ENCODE measurements at places on chromosomes 5 and 9.
A peak's percentile ranks its signal among the peaks of the same experiment; 100 is the strongest.

DNA sequence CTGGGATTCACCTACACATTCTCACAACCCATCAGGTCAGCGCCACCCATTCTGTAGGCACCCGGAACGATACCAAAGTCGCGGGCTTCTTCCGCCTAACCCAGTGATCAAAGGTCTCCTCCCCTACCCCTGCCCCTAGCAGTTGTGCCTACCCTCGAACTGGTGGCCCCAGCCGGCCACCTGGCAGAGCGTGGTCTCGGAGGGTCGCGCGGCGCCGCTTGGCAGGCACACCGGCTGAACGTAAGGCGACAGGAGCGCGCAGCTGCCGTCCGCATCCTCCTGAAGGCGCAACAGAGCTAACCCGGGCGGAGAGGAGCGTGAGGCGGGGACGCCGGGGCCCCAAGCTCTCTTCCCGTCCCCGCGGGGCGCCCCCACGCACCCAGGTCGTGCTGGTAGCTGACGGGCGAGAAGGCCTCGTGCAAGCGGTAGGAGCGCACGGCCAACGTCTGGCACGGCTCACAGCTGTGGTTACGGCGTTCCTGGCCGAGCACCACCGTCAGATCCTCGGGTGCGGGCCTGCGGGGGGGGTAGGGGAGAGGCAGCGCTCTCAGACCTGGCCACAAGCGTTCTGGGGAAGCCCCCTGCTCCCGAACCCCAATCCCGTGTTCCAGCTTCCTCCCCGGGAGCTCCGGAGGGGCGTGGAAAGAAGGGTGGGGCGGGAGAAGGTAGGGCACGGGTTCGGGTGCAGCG lies 2.8 kb upstream of the PFN3 start:
- DNase-seq, result no peak

DNA sequence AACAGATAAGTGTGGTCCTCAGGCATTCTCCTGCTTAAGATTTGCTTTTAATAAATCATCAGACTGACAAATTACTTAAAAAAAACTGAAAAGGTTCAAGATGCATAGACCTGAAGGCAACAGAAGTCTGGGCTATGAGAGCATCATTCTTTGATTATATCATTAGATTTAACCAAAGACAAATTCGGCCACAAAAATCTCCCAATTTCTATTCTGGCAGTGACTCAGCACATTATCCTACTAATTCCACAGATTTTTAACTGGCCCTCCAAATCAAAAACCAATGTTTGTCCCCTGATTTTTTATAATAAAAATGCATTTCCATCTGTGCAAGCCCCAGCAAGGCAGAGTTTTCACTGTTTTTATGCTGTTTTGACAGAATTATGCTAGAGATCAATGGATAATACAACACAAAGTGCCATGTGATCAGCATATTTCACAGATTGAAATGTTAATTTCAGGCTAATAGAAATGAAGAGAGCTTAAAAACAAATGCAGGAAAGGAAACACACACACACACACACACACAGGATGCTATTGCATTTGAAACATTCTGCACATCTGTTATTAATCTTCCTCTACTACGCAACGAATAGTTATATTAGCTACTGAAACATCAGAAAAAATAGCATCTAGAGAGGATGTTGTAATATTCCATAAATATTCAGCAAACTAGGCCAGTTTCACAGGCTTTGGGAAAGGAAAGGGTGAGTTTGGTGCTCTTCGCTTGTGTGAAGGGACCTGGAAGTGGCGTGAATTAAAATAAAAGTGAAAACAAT lies 177.6 kb upstream of the ST8SIA4 start:
- DNase-seq, result peak; percentile 67

DNA sequence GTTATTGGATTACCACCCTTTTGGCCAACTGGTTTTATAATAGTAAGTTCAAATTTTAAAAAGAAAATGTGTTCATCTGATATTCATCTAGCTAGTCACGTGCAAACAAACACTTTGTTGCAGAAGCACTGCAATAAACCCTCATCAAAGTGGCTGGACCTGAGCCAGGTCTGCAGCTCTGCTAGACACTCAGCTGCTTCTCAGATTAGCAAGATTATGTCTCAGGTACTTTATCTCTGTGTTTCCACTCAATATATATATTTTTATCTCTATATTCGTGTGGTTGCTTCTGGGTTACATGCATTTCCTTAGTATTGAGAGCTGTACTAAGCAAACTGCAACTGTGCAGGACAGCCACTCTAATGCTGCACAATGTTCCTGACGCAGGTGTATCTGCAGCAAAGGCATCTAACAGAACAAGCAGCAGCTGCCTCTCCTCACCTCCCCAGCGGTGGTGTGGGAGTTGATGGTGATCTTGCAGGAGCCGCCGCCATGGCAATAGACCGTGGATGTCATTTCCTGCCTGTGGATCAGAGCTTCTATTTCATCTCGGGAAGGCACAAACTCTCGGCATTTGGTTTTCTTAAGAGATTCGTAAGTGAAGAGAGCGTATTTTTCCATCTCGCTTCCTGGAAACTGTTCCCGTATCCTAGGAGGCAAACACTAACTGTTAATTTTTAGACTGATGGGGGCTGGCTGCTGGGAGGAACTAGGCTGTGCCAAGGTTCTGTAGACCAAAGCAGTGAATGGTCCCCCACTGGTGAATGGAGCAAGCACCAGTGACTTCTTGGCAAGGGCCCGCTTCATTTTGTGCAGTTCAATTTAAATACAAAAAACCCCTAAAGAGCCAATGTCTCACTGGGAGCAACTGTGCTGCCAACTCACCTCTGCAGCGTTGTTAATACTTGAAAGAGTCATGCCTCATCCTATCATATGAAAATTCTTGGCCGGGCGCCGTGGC lies 56.7 kb upstream of the RETREG1 start:
- DNase-seq, result no peak

DNA sequence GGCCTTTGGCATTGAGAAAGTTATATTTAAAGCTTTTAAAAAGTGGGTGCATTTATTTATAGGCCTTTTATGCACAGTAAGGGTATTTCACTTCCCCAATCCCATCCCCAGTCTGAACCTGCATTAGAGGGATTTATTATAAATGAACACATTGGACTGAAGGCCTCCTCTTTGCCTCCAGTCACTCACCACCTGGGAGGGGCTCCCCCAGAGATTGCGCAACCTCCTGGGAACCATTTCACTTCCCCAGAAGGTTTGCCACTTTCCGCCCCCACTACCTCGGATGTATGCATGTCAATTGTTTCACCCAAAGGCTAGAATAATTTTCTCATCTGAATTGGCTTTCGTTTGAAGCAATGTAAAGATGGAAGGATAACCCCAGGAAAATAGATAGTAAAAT lies 29.8 kb upstream of the VCAN start:
- DNase-seq, result no peak

GRCh38 chr9:97984188-97985057 lies 1.3 kb downstream of the ANP32B start:
- DNase-seq, result peak; percentile 79

GRCh38 chr5:78638973-78639669 lies 9.5 kb downstream of the LHFPL2 start:
- DNase-seq, result no peak

DNA sequence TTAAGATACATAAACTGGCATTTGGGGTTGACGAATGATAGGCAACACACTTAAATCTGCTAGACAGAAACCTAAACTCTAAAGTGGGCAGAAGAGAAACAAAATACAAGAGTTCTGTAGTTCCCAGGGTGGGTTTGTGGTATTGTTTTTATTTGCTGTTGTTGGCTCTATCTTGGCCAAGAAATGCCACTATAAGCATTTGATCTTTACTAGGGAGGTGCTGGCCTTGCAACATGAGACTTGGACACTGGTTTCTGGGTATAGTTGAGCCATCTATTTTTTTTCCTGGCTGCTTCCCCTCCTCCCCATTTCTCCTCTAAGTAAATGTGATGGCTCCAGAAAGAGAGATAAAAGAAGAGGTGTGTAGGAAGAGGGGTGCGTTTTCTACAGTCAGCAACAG lies 251.2 kb downstream of the SLIT3 start:
- no peak for DNase-seq

- no peak for DNase-seq
These were observed 92.9 kb downstream of the ANKRD18A start for GRCh38 chr9:38527503-38527902.

DNA sequence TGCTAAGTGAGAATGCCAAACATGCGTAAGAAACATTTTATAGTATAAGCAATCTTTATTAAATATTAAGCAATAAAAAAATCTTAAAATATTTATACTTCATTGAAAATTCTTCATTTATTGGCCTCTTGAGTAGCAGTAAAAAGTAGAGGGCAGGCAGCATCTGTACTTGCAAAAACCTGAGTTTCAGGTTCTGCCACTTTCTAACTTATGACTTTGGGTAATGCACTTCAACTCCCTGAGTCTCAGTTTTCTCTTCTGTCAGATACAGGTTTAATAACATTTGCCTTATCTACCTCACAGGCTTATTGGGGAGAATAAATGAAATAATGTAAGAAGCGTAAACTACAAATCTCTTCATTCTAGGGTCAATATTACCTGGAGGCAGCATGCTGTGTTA lies 19.8 kb upstream of the MCTP1 start:
- no peak for DNase-seq

DNA sequence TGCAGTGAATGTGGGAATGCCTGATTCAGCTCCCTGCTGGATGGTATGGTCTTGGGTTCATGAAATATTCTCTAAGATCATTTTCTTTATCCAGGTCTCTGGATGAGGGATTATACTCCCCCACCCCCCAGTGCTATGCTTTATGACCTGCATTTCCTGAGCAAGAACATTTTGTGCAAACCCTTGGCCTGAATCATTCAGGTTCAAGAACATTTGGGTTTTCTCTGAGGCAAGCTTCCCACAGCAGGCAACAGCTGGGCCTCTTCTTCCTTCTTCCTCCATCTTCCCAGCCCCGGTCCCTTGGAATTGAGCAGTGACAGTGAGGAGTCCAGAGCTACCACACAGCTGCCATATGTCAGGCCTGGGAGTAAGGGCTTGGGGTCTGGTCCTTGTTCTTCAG lies 58.6 kb upstream of the TNFSF15 start:
- DNase-seq, result no peak

GRCh38 chr9:134748591-134748990 lies 107.0 kb downstream of the COL5A1 start:
- DNase-seq, result no peak

GRCh38 chr5:61919920-61920319 lies 386.1 kb upstream of the KIF2A start:
- peak; percentile 14 for DNase-seq

DNA sequence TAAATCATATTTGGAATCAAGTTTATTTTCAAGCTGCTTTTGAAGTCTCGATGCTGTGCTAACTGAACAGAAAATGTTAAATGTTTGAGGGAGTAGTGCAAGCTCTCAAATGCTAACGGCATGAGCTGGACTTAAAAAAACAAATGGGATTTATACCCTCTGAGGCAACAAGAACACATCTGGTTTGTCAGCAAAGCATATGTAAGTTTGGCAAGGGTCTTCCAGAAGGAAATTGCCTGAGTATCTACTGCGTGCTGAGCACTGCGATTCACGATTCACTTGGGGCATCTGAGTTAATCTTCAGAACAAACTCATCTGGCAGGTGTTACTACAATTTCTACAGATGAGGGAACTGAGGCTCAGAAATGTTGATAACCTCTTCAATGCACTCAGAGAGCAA lies 98.4 kb upstream of the C9orf72 start:
- DNase-seq, result no peak

- no peak for DNase-seq
These were observed 34.8 kb downstream of the PRLR start for GRCh38 chr5:35195472-35195852.

DNA sequence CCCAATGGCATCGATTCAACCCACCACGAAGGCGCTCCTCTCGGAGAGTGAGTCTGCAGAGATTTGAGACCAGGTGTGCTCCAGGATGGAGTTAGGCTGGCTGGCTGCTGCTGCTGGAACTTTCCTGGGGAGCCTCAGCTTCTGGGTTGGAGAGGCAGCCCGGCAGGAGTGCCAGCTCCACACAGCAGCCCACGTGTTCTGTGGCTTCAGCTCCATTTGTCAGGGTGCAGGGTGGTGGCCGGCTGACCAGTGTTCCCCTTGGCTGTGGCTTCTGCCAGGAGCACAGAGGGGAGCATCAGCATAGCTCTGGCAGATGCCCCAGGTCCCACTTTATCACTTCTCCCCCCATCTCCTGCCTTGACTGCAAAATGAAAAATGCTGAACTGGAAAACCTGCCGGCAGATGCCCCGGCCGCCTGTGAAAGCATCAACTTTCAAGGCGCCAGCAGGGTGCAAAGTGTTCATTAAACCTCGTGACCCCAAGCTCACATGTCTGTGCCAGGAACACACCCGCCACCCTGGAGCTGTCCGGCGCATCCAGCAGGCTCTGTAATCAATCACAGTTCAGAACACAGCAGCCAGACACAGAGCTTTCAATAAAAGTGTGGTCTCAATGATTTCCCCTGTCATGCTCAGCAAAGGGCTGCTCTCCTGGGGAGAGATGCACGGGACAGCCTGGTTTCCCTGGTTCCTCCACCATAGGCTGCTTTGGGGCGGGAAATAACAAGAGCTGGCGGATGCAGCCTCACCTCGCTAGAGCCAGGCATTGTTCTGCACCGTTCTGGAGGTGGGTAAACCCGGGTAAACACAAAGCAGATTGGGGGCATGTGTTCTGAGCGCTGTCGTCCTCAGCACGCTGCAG lies 53.2 kb downstream of the TRIP13 start:
- DNase-seq, result no peak

DNA sequence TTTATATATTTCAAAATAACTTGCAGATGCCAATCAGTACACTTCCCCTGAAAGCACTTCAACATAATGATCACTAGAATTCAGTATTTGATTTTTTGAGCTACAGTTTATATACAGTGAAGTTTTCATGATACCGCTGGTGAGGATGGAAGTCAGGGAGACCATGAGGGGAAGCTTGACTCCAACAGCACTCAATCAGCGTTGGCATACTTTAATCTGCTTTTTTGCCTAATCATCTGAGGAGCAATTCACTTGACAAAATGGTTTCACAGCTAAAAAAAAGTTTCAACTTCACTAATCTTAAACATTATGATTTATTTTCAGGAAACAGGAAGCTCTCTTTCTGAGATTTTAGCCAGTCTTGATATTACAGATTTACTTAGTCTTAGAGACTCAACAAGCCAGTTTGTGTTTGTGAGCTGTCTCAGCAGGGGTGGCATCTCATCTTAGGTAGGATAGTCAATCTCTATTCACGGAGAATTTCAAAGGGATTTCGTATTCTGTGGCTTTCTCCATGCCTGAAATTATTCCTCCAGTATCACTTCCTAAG lies 111.4 kb upstream of the ARRDC3 start:
- no peak for DNase-seq

GRCh38 chr9:105828596-105829213 lies 134.4 kb downstream of the TMEM38B start:
- no peak for DNase-seq
